ENCODE measurements at places on chromosomes 11 and 22.

DNA sequence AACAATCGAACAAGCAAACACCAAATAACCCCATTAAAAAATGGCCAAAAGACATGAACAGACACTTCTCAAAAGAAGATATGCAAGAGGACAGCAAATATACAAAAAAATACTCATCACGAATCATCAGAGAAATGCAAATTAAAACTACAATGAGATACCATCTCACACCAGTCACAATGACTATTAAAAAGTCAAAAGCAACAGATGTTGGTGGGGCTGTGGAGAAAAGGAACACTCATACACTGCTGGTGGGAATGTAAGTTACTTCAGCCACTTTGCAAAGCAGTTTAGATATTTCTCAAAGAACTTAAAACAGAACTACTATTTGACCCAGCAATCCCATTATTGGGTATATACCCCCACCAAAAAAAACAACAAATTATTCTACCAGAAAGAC lies 51.3 kb upstream of the FLI1 start:
- no peak for DNase-seq

DNA sequence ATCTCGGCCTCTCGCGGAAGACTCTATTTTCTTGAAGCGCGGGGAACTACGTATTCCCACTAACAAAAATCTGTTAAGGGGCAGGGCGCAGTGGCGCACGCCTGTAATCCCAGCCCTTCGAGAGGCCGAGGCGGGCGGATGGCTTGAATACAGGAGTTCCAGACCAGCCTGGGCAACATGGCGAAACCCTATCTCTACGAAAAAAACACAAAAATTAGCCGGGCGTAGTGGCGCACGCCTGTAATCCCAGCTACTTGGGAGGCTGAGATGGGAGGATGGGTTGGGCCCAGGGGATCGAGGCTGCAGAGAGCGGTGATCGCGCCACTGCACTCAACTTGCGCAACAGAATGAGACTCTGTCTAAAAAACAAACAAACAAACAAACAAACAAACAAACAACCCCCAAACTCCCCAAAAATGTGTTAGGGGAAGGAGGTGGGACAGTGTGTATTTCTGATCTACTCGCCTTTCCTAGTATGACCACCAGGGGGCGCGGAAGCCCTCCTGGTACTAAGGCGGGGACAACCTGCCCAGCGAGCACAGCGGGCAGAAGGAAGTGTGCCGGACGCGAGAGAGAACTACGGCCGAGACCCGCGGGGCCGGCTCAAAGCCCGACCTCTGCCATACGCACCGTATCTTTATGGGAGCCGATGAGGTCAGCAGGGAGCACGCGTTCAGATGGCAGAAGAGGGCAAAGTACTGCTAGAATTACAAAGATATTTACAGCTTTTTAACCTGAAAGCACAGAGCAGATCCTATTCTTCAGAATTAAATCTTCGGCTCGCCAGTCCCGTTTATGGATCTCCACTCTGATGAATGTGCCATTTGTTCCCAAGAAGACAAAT lies 1.3 kb upstream of the STX3 start:
- DNase-seq: peak; percentile 78

GRCh38 chr22:39819429-39819828 lies 74.1 kb downstream of the ENTHD1 start:
- no peak for DNase-seq

DNA sequence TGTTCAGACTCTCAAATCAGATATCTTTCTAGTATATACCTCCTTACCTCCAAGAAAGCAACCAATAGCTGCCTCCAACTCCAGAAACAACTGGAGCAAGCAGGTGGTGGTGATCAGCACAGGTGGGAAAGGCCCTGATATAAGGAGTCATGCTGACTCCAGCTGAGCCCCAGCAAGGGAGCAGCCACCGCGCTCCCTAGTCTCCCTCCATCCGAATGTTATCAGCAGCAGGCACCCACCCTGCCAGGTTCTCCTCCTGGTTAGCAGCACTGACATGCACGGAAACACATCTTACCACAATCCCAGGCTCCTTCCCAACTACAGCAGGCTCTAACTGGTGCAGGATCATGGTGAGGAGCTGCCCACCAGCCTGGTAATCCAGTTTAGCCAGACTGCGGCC lies 18.5 kb upstream of the STK33 start:
- no peak for DNase-seq

DNA sequence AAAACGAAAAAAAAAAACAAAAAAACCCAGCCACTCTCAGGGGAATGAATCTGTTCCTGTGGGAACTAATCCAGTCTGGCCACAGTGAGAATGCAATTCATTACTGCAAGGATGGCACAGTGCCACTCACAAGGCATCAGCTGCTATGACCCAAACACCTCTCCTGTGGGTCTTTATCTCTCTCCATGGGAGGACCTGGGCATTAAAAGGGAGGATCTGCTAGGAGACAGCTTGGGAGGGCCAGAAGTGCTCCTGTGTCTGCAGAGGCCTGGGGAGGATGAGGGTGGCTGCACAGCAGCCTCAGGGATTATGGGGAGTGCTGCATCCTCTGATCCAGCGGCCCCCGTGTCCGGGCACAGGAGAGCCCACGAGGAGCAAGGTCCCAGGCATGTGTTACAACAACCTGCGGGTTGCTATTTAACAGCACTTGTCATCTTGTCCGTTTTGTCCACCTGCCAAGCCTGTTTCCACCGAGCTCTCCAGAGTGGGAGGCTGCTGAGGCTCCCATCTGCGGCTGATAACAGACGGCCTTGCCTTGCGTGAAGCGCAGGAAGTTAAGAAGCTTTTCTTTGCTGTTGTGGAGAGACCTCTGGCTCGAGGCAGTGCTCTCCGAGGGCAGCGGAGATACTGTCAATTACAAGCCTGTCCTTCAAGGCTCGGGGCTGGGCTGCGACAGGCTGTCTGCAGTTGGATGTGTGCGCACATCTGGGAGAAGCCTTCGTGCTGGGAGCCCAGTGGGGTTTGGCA lies 97.7 kb downstream of the NXPE2 start:
- no peak for DNase-seq

DNA sequence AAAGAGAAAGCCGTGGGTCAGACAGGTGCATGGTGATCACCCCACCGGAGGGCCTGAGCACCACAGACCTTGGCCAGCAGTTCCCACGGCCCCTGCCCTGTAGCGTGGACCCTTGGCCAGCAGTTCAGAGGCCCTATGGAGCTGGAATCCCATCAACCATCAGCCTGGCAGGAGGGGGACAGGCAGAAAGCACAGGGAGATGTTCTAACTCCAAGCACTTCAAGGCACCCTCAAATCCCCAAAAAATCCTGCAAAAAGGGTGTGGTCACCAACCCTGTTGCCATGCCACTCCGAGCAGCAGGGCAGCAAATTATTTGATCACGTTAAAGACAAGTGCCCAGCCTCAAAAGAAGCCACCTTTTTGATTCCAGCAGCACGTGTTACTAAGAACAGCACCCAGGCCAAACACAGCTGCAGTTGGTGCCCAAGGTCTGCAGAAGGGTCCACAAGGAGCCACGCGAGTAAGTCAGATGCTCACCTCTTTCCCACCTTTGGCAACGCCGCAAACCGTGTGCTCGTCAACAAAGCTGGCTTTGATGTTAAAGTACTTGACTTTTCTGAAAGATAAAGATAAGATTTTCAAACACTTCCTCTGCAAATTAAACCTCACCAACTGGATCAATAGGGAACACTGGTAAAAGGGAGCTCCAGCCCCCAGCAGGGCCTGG lies 26.2 kb upstream of the COMT start:
- no peak for DNase-seq

DNA sequence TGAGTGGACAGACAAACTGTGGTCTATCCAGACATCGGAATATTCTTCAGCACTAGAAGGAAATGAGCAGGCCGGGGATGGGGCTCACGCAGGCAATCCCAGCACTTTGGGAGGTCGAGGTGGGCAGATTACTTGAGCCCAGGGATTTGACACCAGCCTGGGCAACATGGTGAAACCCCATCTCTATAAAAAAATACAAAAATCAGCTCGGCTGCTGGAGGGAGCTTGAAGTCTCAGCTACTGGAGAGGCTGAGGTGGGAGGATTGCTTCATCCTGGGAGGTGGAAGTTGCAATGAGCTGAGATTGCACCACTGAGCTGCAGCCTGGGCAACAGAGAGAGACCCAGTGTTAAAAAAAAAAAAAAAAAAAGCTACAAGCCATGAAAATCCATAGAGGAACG lies 8.0 kb upstream of the CTSD start:
- peak; percentile 96 for DNase-seq

DNA sequence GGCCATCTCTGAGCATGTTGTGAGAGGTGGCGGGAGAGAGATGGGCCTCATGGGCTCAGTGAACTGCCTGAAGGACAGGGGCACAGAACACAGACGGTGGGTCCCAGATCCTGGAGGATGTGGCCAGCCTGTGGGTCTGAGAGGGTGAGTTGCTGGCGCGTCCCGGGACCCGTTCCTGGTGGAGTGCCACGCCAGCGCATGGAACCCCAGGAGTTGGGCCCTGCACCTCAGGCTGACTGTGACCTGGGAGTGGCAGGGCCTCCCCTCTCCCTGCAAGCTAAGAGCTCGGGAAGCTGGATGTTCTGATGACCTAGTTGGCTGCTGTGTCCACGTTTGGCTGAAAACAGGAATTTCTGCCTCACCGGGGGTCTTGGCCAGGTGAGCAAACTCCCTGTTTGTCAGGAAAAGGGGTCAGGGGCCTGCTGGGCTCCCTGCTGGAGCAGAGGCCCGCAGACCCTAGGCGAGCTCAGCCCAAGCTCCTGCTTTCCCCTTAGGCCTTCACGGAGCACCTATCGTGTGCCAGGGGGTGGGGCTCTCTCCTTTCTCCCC lies 15.0 kb downstream of the LRRC32 start:
- DNase-seq: no peak

- no peak for DNase-seq
Observed at GRCh38 chr22:18120857-18121256, 10.2 kb downstream of the TUBA8 start.

DNA sequence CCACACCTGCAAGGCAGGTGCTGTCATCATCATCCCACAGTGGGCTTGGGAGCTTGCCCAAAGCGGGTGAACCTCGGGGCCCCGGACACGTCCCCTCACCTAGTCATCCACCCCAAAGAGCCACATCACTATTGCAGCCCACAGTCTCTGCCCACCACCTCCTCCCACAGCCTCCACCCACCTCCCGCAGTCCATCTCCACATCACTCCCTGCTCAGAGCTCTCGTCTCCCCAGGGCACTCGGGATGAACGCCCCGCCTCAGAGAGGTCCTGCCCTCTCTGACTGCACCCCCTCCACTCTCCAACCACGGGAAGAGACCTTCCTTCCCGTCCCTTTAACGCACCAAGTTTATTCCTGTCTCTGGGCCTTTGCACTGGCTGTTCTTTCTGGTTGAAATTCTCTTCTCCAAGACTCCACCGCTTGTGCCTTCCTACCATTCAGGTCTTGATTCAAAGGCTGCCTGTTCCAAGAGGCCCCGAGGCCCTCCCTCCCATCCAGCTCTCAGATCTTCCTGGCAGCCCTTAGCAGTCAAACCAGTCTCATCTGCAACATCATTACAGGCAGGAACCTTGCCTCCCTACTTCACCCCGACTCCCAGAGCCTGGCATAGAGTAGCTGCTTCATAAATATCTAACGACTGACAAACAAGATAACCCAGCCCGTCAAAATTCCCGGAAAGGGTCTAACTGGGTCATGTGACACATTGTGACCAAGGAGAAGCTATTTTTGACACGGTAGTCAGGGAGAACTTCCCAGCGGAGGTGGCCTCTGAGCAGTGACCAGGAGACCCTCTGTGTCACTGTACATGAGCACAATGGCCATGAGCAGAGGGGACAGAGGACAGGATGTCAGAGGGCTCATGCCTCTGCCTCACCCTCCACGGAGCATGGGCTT lies 11.1 kb downstream of the KCNJ4 start:
- no peak for DNase-seq

- no peak for DNase-seq
Observed at GRCh38 chr11:84471501-84471900, 1155.6 kb downstream of the DLG2 start.

GRCh38 chr11:17489751-17490150 lies 13.1 kb upstream of the ABCC8 start:
- DNase-seq: no peak

DNA sequence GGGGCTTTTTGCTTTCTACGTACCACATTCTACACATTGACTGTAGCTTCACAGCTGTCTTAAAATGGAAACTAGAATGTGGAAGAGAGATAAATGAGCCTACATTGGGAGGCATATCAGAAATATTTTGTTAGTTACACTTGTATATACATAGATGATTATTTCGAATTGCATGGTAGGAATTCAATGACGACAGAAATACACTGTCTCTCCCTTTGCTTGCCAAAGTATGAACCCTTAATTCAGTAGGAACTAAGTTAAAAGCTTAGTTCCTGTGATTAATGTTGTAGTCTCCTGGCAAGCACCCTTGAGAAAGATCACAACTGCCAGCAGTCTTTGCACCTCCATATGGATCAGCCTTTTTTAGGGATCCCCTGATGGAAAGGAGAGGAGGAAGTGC lies 10.1 kb downstream of the C11orf87 start:
- no peak for DNase-seq

DNA sequence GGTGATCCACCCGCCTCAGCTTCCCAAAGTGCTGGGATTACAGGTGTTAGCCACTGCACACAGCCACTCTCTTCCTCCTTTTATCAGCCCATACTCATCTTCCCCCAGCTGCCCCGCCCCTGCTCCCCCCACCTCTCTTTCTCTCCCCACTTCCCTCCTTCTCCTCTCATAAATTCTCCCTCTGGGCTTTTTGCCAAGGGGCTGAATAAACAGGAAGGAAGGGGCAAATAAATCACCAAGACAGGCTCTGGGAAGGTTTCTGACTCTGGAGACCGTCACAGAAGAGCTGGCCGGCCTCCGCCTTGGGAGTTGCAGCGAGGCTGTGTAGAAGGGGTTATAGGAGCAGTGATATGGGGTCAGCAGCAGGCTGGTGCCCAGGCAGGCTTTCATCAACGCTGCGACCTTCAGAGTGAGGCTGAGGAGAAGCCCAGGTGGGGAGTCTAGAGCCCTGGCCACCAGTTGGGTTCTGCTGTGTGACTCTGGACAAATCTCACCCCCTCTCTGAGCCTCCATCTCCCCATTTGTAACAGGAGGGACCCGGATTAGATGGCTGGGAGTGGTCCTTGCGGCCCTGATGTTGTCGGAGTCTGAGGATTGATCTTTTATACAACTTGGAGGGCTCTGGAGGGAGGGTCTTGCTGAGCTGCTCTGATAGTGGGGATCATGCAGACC lies 62.6 kb upstream of the RASD2 start:
- peak; percentile 64 for DNase-seq

GRCh38 chr11:66470015-66470414 lies 3.3 kb downstream of the PELI3 start:
- no peak for DNase-seq

DNA sequence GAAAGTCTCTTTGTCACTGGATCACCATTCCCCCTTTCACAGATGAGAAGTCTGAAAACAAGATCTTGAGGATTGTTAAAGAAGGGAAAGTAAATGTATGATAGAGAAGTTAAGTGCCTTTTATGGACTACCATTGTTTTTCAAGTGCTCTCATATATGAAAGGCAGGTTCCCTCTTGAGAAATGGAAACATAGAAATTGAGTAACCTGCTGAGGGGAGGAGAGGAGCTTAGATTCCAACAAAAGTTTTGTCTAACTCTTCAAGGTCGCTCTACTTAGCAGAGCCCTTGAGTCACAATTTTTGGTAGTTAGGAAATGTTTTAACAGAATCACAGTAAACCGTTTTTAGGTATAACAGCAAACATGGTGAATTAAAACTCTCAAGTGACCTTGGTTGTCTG lies 80.1 kb downstream of the SVIP start:
- DNase-seq: no peak

GRCh38 chr22:47605441-47605840 lies 843.0 kb downstream of the TBC1D22A start:
- DNase-seq: no peak

Measured in HL-60 (cell line).